Dermis microvascular lymphatic vessel endothelial cell (primary cell): ENCODE measurements at places on chromosomes 16 and 17.

GRCh38 chr17:44203731-44204440 is 4.2 kb upstream of the ATXN7L3 start:
- no peak for DNase-seq

DNA sequence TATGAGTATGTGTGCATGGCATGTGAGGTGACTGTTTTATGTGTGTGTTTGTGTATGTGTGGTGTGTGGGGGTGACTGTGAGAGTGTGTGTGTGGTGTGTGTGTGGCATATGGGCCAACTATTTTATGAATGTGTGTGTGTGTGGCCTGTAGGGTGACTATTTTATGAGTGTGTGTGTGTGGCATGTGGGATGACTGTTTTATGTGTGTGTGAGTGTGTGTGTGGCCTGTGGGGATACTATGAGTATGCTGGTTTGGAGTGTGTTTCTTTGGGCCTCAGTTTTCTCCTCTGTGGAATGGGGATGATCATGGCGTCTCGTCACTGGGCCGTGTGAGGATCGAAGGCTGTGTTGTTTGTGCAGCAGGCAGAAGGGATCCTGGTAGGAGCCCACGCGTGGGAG is 152.1 kb upstream of the PLCG2 start:
- DNase-seq, result no peak

GRCh38 chr16:57859331-57859730 is 57.0 kb upstream of the KIFC3 start:
- DNase-seq, result no peak

- DNase-seq, result no peak
Measured at GRCh38 chr16:71956486-71956885, 43.7 kb downstream of the PKD1L3 start.

- DNase-seq, result no peak
Measured at GRCh38 chr16:49179714-49180330, 101.8 kb downstream of the CBLN1 start.

GRCh38 chr17:77427391-77427991 is 286.7 kb downstream of the SEC14L1 start:
- peak; percentile 46 for DNase-seq

DNA sequence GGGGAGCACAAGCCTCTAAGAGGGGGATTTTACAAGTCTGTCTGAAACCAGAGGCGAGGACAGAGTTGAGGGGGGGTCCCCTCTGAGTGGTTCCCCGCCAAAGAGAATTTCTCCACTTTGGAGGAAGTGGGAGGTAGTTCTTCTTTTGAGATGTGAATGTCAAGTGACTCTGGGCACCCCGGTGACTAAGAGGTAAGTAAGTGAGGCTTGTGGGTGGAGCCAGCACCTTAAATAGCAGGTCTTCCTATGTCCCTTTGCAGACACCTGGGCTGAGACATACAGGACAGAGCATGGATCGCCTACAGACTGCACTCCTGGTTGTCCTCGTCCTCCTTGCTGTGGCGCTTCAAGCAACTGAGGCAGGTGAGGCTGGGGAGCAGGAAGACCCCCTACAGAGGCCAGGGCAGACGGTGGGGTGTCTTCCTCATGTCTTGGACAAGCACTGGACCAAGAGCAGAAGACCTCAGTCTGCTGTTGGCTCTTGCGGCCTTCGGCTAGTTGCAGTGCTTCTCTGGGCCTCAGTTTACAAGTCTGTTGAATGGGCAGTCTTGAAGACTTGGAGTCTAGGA is at the start of gene CCL22:
CCL22 (plus strand) TSS at position 257 of the 569 bp plus-strand sequence; CDS start at position 291, 34 bp downstream.
- no peak for DNase-seq

- DNase-seq, result no peak
Measured at GRCh38 chr17:77495575-77495974, 354.8 kb downstream of the SEC14L1 start.

DNA sequence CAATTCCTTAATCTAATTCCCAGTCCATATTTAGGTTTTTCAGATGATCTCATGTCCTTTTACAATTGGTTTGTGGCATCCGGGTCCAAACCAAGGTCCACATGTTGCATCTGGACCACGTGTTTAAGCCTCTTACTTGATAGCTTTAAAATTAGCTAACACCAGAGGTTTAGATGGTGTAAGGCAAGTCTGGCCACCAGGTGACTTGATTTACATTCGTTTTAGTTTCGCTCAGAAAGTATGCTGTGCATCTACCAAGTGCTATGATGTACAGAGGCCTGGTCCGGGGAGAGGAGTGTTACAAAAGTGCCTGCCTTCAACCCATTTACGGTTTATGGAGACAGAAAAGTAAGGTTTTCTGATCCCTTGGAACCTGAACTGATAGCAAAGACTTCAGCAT is 878 bp upstream of the DNAJA2 start:
- DNase-seq, result peak; percentile 8

- DNase-seq, result peak; percentile 86
Measured at GRCh38 chr17:28033972-28034714, 8.3 kb upstream of the NLK start.

- no peak for DNase-seq
Measured at GRCh38 chr16:77611386-77611785, 110.9 kb upstream of the NUDT7 start.

GRCh38 chr16:75198135-75198600 is 8.8 kb downstream of the CTRB2 start:
- no peak for DNase-seq

DNA sequence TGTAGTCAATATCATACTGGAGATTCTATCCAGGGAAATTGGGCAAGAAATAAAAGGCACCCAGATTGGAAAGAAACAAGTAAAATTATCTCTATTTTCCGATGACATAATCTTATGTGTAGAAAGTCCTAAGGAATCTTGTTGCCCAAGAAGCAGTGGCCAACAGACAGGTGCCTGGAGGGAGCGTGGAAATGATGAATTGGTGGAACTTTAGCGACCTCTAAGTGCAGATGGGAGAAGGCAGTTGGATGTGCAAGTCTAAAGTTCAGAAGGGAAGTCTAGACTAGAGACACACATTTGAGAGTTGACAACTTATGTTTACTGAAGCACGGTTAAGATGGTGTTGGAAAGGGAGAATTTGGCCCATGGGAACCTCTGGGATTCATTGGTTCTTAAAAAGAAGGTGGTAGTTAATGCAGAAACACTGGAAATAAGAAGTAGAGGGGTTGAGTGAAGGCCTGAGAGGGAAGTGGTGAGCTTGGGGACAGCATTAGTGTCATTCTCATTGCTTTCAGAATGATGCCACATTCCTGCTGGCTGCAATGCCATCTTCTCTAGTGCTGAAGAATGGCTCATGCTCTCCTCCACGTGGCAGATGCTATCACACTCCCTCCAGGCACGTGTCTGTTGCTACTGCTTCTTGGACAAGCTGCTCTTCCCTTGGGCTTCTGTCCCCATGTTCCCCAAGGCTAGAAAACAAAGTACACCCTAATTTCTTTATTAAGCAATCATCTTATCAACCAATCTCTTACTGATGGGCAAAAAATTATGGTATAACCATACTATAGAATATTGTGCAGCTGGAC is 24.0 kb downstream of the TAT start:
- no peak for DNase-seq

GRCh38 chr17:81498953-81499600 is 13.5 kb downstream of the ACTG1 start:
- DNase-seq, result no peak

GRCh38 chr17:37662353-37662752 is 19.1 kb upstream of the DDX52 start:
- DNase-seq, result no peak

GRCh38 chr17:81509207-81509971 is 3.2 kb downstream of the ACTG1 start:
- DNase-seq, result no peak
